Muscle of arm (tissue), 14 donors: ENCODE measurements at places on chromosomes 16 and 17. TPM values are rescaled to one million over a fixed set of nuclear protein-coding genes. Genes with fewer than 3 reads are reported as not detected.

GRCh38 chr17:50483266-50483665, 4.6 kb downstream of the RSAD1 start:
- no peak for DNase-seq

The SLC5A11 gene
- polyA plus RNA-seq: not detected

The HBZ gene
- 2.9 TPM for polyA plus RNA-seq

DNA sequence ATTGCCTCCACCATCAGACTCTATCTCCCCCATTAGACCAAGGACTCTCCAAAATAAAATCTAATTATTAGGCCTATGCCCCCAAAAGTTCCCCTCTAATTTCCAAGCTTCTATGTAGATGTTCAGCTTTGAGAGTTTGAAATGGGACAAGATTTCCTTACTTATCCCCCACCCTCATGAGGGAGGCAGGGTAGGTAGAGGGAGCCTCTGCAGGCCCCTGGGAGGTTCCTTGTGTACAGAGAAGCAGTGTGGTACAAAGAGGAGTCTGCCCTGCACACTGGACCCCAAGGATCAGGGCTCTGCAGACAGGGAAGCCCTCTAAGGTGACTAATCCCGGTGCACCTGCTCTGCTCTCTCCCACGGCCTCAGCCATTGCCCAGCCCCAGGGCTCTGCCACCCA, 2.5 kb downstream of the KRT17 start:
- no peak for DNase-seq

DNA sequence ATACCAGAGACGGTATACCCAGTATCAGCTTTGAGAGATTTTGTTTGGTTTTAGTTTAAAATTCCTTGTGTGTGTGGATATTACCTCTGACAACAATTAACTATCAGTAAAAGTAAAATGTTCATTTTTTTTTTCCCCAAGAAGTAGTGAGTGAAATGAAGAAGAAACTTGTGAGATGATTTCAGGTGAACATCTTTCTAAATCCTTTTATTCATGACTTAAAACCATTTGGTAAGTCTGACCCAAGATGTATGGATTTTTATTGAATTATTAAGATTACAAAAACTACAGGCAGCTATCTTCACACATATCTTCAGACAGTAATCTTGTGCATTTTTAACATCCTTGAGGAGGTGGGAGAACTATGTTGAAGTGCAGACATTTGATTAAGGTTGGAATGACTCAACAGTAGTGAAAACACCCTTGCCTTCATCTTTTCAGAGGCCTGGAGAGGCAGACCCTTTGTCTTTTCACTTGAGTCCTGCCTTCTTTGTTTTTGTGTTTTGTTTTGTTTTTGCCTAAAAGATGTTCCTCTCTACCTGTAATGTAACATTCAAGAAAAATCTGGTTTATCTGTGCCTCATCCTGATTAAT, 240.3 kb upstream of the TBX2 start:
- no peak for DNase-seq

DNA sequence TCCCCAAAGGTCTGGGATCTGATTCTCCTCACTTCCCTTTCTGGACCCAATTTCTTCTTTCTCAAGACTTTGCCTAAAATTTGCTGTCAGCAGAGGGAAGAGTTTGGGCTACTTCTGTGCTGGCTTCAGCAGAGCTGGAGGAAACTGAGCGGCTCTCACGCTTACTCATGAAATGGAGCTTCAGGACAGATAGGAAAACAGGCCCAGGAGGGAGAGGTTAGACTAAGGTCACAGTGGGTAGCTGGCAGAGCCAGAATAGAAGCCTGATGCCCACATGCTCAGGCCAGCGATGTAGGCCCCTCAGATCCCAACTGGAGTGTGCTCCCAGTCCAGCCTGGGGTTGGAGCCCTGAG, 593 bp downstream of the SLC38A7 start:
- DNase-seq: no peak

- DNase-seq: no peak
These were observed 21.0 kb downstream of the SLC7A6OS start for GRCh38 chr16:68289621-68290329.

The SEPTIN12 gene
- not detected for polyA plus RNA-seq

The PLCG2 gene
- not detected for polyA plus RNA-seq

The CDR2 gene
- polyA plus RNA-seq: 20.3 TPM

GRCh38 chr17:72408641-72409040, 287.8 kb downstream of the SOX9 start:
- DNase-seq: no peak

GRCh38 chr16:65375651-65376050, 253.8 kb upstream of the CDH11 start:
- DNase-seq: no peak

The SPATA22 gene
- not detected for polyA plus RNA-seq

- no peak for DNase-seq
These were observed 40.8 kb downstream of the METRNL start for GRCh38 chr17:83119987-83120864.

DNA sequence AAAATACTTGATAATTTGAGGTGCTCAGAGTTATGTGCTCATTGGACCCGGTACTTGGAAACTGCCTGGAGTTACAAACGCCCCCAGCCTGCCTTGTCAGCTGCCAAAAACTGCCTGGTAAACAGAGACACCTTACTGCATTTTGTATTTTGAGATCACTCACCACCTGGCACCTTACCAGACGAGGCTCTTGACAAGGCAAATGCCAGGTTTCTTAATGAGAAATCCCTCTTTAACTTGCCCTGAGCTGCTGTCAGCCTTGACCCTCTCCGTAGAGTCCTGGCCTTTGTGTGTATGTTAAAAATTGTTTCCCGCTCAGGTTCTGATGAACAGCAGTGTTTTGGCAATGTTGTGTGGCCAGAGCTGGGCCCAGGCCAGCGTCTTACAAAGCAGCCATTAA, 28.8 kb downstream of the SYT17 start:
- DNase-seq: no peak

The NXPH3 gene
- polyA plus RNA-seq: 1.4 TPM

The KREMEN2 gene
- polyA plus RNA-seq: 5.2 TPM

The METTL2A gene
- polyA plus RNA-seq: 21.1 TPM

DNA sequence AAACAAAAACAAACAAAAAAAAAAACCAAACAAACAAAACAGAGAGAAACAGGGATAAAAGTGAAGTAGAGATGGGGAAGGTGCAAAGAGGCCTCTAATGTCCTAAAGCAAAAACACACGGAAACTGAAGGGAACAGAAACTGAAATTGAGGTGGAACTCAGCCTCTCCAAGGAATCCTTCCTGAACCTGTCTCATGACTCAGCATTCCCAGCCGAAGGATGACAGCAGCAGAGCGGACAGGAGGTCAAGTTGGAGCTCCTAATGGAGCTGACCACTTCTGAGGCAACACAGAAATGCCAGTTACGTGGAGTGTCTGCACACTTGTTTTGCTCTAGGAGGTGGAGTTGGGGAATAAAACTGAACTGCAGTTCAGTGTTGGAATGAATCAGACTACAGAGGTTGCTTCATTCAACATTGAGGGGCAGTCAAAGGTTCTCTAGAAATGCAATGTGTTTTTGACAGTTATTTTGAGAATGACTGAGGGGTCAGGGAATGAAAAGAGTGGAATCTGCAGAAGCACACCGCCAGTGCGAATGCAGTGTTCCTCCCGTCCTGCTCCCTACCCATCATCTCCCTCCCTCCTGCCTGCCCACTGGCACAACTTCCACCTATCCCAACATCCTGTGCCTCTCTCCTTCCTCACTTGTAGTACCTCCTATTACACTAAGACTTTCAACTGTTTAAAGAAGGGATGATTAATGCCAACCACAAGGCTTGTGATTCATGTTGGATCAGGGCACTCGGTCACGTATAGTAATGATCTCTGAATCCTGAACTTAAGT, 6.3 kb downstream of the UBE2O start:
- DNase-seq: no peak

- DNase-seq: no peak
These were observed 263.6 kb downstream of the PARN start for GRCh38 chr16:14366447-14366846.

The NACA2 gene
- polyA plus RNA-seq: 1.3 TPM

DNA sequence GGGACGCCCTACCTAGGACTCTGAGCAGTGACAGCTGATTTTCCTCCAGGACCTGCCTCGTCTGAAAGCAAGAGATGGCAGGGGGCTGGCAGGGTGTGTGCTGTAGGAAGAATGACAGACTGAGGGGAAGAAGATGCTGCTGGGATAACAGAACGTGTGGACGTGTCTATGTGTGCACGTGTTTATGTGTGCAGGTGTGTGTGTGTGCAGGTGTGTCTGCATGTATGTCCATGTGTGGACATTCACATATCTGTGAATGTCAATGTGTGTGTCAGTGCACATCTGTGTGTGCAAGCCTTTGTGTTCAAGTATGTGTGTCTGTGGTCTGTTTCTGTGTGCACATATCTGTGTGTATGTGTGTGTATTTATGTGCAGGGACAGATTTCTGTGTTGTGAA, 132.5 kb downstream of the SDK2 start:
- DNase-seq: no peak

DNA sequence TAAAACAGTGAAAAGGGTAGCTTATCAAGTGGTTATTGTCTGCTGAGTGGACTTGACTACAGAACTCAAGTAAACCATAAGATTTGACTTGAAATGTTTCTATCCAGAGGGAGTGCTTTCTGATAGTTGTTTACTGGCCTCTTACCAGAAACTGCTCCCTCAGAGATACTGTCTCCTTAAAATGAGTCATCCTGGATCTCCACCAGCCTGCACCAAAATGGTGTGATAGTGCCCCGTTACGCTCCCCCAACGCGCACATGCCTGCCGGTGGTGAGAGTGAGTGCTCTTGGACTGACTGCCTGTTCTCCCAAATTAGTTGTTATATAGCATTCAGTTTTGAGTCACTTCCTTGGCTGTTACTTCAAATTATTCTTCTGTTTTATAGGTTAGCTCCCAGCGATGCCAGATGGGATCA, 22.9 kb downstream of the PRCD start:
- DNase-seq: no peak

- peak; percentile 52 for DNase-seq
These were observed at the start of gene ADGRG1 for GRCh38 chr16:57628008-57628781. Gene ADGRG1, plus strand, starts transcription at chr16:57628630. Its CDS starts 21,658 bp downstream, at chr16:57650288.

DNA sequence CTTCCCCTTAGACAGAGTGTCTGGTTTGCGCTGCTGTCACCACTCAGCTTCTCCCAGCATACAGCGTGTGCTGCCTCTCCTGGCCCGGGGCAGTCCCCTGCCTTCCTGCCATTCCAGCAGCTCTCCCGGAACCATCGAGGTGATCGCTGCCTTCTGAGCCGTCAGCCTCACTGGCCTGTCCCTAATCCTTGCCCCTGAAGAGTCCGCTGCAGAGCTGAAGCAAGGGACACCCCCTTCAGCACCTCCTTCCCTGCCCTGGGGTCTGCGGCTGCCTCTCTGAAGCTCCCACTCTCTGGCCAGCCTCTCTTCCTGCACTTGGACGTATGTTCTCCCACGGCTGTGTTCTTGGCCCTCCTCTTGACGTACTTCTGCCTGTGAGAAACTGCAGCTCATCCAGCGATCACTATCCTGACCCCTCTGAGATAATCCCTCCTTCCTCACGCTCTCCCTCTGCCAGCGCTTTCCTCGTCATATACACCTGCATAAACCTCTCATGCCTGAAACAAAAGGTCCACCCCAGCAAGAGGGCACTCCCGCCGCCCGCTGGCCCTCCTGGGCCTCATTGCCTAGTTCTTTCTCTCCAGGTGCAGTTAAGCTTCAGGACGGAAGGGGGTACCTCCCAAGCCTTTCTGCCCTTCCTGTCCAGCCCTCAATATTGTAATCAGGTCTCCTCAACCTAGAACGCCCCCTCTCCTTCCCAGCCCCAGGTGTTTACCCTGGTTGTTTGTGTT, 220.6 kb upstream of the CHMP6 start:
- DNase-seq: no peak

GRCh38 chr16:89089120-89089519, 4.5 kb upstream of the ACSF3 start:
- DNase-seq: no peak

GRCh38 chr16:9115277-9115676, 23.8 kb downstream of the HAPSTR1 start:
- DNase-seq: no peak

The SPN gene
- 0.86 TPM for polyA plus RNA-seq

The SMPD3 gene
- 0.74 TPM for polyA plus RNA-seq

- no peak for DNase-seq
These were observed 11.1 kb downstream of the KRT23 start for GRCh38 chr17:40926341-40926740.

DNA sequence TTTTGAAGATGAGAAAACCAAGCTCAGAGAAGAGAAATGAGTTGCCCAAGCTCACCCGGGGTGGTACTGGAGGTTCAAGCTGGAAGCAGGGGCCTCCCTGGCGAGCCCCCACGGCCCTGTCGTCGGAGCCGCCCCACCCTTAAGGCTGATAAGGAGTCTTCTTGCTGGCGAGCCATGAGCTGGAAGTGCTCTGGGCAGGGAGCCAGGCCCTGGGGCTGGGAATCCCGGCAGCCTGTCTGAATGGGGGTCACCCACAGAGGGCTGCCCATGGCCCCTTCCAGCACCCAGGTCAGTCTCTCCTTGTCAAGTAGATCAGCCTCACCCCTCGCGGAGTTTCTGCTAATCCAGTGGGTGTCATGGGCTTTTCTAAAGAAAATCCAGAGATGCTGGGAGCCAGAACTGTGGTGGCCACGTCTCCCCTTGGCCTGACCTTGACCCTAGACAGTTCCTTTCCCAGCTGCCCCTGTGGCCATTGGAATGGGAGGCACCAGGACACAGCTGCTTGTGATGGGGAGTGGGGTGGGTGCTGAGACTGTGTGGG, 1.2 kb upstream of the P2RX1 start:
- DNase-seq: no peak

- no peak for DNase-seq
These were observed 1.7 kb downstream of the RNFT1 start for GRCh38 chr17:59962739-59963318.

The TNFRSF17 gene
- not detected for polyA plus RNA-seq

GRCh38 chr16:10745841-10746240, 2.2 kb downstream of the NUBP1 start:
- no peak for DNase-seq

GRCh38 chr17:69423450-69423849, 9.0 kb downstream of the MAP2K6 start:
- DNase-seq: no peak

The ZP2 gene
- 0.13 TPM for polyA plus RNA-seq

DNA sequence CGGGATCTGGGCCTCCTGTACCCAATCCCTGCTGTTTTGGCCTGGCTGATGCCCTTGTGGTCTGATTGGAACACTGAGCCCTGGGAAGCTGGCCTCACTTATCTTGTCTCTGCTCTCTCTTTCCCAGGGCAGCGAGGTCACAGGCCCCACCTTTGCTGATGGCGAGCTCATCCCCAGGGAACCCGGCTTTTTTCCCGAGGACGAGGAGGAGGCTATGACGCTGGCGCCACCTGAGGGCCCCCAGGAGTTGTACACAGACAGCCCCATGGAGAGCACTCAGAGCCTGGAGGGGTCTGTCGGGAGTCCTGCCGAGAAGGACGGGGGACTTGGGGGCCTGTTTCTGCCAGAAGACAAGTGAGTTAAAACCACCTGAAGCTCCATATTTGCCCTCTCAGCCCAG, 126.0 kb downstream of the RAB11FIP4 start:
- DNase-seq: no peak

GRCh38 chr17:29612094-29612403, 10.7 kb downstream of the CORO6 start:
- DNase-seq: no peak

DNA sequence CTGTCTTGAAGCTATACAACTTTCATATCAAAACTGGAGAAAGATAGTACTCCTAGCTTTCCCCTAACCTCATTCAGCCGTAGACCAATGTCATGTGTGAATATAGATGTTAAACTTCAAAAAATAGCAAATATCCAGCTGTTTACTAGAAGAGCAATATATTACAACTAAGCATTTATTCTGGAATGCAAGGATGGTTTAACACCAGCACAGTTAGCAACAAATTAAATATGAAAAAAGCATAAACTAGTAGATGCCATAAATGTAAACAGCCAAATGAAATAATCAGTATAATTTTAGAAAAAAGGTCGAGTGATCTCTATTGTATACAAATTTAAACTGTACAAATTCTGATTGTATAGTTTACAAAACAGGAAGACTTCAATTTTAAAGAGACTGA, 59.7 kb downstream of the SDR42E1 start:
- DNase-seq: no peak

The TPSD1 gene
- not detected for polyA plus RNA-seq
